NCI-H2107 (cell line): ENCODE measurements at places on chromosomes 1 and 21.
A peak's percentile ranks its signal among the peaks of the same experiment; 100 is the strongest.

DNA sequence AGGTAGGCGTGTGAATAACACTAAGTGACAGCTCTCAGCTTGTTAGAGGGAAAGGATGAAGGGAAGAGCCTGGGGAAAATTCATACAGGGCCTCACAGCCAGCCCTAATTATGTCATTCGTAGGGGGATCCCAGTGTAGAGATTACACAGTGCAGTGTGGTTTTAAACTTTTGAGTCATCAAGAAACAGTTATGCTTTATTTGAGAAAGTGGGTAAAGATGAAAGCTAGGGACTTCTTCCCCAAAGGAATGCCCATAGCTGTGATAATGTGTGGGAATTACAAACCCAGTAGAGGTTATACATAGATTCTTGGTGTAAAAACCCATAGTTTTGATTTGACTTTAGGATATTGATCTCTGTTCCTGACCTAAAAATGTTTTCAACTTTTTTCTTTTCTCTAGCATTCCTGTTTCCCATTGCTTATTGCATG, 1.9 kb downstream of the TTF2 start:
- DNase-seq = no peak

DNA sequence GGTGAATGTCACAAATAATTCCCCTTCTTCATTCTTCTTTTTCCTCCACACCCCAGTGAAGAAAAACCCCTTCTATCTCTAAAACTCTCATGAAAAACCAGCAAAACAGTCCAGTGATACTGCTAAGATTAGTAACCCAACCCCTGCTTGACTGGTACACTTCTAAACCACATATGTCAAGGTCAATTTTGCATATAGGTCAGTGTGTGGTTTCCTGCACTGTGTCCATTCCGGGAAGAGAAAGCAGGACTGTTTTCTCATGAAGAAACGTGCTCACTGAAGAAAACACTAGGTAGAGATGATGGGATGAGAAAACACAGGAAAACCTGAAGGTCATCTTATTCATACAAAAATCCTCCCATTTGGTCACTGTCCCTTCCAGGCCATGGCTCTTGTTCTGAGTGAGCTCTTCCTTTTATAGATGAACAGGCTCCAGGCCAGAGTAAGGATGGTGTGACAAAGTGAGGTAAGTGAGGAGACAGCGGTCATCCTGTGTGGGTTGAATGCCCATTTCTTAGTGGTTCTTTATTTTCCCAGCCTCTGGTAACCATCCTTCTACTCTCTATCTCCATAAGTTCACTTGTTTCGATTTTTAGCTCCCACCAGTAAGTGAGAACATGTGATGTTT, 122.7 kb downstream of the FASLG start:
- DNase-seq = no peak

- DNase-seq = no peak
Measured at GRCh38 chr1:180542838-180543145, 16.0 kb upstream of the OVAAL start.

DNA sequence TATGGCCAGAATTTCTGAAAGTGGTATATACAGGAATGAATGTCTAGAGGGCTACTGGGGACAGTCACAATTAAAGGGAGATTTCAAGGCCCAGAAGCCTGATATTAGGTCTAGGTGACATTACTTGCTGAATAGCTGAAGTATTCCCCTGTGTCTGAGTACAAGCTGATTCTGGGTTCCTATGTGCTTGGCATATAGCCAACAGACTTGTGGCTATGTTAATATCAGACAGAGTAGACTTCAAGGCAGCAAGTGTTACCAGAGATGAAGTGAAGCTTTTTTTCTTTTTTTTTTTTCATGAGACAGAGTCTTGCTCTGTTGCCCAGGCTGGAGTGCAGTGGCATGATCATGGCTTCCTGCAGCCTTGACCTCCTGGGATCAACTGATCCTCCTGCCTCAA, 8.3 kb downstream of the TTC4 start:
- DNase-seq = no peak

- no peak for DNase-seq
Measured at GRCh38 chr1:3680488-3681230, 28.3 kb downstream of the TP73 start.

- DNase-seq = no peak
Measured at GRCh38 chr1:78408192-78408591, 82.6 kb upstream of the PTGFR start.

DNA sequence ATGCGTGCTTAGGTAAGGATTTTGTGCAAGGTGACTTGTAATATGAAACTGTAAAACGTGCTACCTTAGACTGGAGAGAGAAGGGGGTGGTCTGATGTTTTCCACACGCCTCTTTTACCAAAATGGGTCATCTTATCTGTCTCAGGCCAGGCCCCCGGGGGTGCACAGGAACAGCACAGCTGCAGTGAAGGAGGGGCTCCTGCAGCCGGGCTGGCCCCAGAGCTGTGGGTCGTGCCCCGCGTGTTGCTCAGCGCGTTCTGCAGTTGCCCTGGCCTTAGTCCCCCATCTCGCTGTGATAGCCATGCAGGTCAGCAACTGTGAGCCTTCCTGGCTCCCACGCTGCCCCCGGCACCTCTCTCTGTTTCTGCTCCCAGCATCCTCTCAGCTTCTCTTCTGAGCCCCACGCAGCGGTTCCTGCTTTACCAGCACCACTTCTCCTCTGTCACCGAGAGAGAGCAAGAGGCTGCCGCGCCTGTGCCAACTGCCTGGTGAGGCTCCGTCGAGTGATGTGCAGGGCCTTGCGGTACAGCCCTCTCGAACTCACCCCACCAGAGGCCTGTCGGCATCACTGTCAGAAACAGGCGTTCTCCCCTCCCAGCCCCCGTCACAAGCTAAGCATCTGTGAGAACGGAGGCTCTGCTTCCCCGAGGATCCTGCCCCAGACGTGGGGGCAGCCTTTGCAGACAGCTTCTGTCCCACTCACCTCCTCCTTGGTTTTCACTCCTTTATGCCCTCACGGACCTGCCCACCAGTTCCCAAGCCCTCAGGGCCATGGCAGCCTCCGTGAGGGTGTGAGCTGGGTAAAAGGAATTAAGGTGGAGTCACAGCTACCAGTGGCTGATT, 73.3 kb downstream of the ADARB1 start:
- no peak for DNase-seq

DNA sequence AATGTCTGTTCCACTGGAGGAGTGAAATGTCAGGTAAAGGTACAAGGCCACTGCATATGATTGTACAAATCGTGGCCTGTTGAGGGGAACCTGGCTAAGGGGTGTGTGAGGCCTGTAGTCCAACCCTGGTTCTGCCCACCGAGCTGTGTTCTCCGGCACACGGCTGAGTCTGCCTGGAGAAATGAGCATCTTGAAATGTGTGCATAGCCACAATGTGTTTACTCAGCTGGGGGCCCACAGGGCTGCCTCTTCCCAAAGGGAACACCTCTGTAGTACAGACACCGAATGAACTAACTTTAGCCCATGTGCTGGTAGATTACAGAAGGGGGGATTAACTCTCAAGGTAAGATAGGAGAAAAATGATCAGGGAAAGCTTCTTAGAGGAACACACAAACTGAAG, 30.2 kb downstream of the AK4 start:
- no peak for DNase-seq

- DNase-seq = no peak
Measured at GRCh38 chr1:84089465-84089864, 54.6 kb upstream of the PRKACB start.

DNA sequence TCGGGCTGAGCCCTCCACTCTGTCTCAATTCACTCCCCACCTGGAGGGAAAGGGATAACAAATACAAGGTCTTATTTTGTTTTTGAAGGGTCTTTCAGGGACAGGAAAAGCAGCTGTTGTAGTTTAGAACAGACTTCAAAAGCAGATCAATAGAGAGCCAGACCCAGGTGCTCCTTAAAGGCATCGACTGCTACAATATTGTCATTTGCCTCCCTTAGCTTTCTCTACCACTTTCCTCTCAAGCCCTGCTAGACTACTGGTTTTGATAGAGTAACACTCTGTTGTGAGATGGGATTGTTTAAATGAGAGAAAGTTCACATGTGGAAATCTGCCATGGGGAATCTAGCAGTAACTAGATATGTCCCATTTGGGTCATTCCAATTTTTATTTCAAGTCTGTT, 24.0 kb downstream of the RGS7 start:
- DNase-seq = no peak

GRCh38 chr1:228372183-228373003, 34.2 kb downstream of the TRIM11 start:
- DNase-seq = no peak

- no peak for DNase-seq
Measured at GRCh38 chr1:218804014-218804785, 369.5 kb upstream of the LYPLAL1 start.

DNA sequence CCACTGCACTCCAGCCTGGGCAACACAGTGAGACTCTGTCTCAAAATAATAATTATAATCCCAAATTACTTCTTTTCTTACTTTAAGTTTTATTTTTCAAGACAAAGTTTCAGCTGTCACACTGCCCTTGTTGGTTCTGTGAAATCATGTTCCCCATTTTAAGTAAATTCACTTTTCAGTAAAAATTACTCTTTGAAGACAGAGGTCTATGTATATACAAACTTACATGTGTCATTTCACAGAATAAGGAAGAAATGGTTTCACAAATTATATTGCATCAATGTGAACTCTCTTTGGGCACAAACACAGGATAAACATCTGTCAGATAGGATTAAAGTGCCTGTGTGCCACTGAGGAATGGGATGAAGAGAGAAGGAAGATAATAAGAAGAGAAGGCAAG, 33.1 kb upstream of the ETS2 start:
- no peak for DNase-seq

- DNase-seq = no peak
Measured at GRCh38 chr1:214830941-214831340, 227.9 kb downstream of the CENPF start.

- DNase-seq = no peak
Measured at GRCh38 chr21:36466061-36466511, 13.8 kb downstream of the CLDN14 start.

- DNase-seq = no peak
Measured at GRCh38 chr1:99131546-99131945, 126.9 kb upstream of the PLPPR5 start.

DNA sequence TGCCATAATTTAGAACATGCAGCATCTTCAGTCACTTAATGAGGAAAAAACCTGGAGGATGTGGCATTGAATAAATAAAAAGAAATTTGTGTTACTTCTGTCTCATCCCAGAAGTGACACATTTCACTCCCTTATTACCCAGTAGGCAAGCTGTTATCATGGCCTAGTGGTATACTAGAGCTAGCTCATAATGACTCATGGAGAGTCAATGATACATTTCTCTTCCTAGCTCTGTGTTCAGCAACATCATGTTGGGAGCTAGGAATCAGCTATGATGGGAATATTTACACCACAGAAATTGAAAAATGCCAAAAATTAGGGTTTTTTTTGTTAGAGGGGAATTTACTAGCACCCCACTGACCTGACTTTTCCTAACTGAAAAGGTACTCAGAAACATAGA, 182.7 kb downstream of the HMCN1 start:
- DNase-seq = no peak

- peak; percentile 100 for DNase-seq
Measured at GRCh38 chr1:39919545-39919944, 17.8 kb upstream of the MYCL start.

GRCh38 chr1:70143048-70143659, 62.2 kb downstream of the LRRC40 start:
- DNase-seq = no peak

- no peak for DNase-seq
Measured at GRCh38 chr1:21875621-21876063, 61.5 kb downstream of the HSPG2 start.
